ENCODE measurements at places on chromosomes 7 and 10.

GRCh38 chr7:129845178-129845971 is 107.4 kb downstream of the UBE2H start:
- DNase-seq = no peak

GRCh38 chr7:44216521-44217222 is 15.9 kb downstream of the YKT6 start:
- no peak for DNase-seq

GRCh38 chr10:69051303-69051702 is 36.6 kb upstream of the SRGN start:
- DNase-seq = no peak

GRCh38 chr10:13787015-13787421 is 200.3 kb downstream of the PRPF18 start:
- DNase-seq = peak; percentile 45

DNA sequence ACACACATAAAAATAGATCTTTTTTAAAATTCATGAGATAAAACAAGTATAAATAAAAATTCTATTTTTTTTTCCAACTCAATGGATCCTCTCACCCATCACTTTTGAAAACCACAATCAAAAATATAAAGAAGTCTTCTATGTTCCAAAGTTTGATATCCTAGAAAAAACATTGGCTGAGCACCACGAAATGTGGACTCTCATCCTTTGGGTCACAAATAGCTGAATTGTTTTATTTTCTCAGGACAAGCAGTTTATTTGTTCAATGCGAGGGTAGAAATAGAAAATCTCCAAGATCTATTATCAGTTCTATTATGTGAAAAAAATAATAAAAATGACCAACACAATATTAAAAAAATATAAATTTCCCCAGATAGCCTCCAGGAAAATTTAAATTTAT is 310.5 kb upstream of the DGKB start:
- no peak for DNase-seq

DNA sequence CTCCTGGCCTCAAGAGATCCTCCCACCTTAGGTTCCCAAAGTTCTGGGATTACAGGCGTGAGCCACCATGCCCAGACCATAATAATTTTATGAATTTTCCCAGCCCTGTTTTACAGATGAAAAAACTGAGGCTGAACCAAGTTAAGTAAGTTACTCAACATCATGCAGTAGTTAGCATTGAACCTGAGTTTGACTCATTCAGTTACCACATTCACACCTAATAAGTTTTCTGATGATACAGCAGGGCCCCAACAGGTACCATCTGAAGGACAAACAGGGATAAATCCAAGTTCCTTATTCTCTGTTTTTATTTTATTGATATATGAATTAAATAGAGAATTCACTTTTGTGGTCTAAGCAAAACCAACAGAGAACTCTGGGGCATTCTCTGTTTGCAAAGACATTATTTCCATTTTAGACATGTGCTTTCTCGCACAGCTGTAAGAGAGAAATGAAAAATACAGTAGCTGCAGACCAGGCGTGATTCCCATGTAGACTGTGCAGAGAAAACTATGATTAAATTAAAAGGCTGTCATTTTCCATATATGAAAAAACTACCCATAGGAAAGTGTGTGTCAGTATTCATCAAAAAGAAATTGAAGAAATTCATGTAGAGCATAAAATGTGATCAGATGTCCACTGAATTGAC is 26.6 kb downstream of the APBB1IP start:
- no peak for DNase-seq

GRCh38 chr7:6637544-6638229 is 569 bp downstream of the ZNF316 start:
- peak; percentile 26 for DNase-seq

DNA sequence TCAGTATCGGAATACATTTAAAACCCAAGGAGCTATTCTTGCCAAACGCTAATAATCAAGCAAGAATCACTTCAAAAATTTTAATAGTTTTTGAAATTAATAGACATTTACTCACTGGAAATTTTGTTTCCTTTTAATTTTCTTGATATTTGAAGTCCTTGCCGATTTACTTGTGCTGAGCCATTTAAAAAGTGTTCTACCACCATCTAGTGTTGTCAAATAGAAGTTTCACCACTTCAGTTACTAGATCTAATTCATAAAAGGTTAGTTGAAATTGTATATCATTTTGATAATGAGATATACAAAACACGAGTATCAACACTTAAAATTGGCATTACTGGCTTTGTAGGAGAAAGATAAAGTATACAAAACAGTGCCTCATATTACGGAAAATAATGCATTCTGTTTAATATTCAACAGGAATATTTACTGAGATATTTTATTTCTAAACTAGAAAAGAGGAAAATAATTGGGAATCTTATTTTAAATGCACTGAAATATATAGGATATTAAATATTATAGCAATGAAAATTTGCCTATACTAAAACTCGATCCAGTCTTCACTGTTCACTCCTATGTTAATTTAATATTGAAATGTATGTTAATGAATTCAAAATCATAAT is 664.8 kb upstream of the SEMA3D start:
- DNase-seq = no peak

DNA sequence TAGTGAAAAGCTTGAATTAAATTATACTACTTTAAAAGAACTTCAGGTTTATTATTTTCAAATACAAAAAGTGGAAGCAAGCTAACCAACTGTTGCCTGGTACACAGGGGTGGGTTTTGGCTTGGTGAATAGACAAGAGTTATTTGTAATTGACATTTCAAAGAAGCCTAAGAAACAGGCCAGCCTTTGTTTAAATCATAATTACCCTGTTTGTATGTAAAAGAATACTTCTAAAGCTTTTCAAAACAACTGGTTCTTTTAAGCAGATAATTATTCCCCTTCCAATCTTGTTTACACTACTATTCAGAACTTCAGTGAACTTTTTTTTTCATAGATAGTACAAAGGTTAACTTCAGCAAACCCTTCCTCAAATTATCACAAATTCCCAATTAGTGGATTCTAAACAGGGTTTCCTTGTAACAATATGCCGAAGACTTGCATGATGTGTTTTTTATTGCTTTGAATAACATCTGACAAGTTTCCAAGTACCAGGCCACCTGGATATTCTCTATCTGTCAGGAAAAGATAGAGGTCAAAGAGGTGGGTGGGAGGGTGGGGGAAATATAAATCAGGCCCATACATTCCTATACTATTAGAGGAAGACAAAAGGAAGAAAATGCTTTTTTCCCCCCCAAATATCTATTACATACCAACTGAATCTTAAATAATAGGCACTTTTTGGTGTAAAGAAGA is 20.4 kb downstream of the SSMEM1 start:
- no peak for DNase-seq

DNA sequence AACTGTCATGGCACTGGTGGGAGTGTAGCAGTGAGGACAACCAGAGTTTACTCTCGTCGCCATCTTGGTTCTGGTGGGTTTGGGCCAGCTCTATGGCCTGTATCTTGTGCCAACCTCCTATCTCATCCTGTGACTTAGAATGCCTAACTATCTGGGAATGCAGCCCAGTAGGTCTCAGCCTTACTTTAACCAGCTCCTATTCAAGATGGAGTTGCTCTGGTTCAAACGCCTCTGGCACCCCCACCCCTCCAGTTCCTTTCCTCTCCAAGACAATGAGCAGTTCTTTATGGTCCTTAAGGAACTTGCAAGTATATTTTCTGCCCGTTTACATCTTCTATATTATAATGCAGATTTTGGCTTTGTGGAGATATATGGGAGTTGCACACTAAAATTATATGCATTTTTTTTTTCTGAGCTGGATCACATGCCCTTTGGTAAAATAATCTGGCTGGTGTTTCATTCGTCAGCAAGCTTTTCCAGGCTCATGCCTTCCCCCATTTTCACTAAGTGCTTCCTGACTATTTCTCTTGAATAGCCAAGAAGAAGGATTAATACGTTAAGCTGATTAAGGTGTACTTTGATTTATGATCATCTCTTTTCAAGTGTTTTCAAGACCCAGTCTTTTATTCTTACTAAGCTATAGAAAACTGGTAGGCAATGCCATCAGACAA is 11.2 kb upstream of the WIPF3 start:
- DNase-seq = no peak

Data from activated CD4-positive, alpha-beta T cell treated with anti-CD3 and anti-CD28 coated beads for 24 hours (primary cell).